Epithelial cell of esophagus (primary cell): ENCODE measurements at places on chromosomes 11 and 22.

DNA sequence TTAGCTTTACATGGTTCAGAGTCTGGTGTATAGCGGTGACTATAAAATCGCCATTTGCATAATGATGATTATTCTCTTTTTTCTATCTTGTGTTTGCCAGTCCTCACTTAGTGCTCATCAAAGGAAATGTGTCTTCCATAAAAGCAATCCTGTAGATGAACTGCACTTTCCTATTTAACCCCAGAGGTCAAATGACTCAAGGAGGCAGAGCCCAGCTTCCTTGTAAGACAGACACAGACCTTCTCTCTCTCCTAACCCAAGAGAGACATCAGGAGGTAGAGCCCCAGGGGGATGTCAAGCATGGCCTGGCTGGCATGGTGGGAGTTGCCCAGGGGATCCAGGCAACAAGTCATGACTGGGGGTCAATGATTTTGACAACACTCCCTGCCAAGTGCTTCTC, 46.9 kb upstream of the CRTAM start:
- DNase-seq, result peak; percentile 34

GRCh38 chr11:12111549-12112520, 1.4 kb downstream of the MICAL2 start:
- no peak for DNase-seq

- no peak for DNase-seq
Measured at GRCh38 chr11:73990730-73991129, 8.1 kb upstream of the UCP2 start.

DNA sequence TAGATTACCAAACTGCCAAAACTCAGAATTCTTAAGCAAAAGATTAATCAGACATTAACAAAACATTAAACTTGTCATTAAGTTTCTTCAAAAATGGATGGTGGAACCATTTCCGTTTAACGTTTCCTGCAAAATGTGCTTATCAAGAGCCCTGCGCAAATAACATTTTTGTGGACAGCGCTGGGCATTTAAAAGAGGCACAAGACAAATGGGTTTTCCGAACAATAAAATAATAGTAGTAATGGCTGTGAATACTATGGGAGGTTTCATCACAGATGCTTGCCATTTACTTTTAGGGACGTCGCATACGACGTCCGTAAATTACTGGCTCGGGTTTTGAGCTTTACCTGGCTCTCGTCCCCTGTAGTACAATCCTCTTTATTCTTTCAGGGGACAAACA, 1.1 kb downstream of the NPAT start:
- DNase-seq, result no peak

GRCh38 chr11:123526027-123526805, 96.1 kb downstream of the GRAMD1B start:
- no peak for DNase-seq

DNA sequence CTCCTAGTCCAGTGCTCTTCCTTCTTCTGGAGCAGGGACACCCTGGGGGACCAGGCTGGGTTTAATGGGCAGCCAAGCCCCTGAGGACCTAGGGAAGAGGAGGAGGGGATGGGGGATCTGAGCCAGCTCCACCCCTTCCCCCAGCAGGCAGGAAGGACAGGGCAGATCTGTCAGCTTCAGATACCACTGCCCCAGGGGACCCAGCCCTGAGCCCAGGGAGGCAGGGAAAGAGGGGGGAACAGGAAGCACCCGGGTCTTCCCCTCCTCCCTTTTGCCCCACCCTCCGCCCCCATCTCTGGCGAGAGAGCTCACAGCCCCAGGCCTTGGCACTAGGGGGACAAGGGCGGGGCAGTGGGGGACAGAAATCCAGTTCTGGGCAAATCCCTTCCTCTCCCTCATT, 11.7 kb upstream of the SOX10 start:
- DNase-seq, result no peak

GRCh38 chr11:130509942-130510341, 61.5 kb downstream of the ADAMTS15 start:
- no peak for DNase-seq

DNA sequence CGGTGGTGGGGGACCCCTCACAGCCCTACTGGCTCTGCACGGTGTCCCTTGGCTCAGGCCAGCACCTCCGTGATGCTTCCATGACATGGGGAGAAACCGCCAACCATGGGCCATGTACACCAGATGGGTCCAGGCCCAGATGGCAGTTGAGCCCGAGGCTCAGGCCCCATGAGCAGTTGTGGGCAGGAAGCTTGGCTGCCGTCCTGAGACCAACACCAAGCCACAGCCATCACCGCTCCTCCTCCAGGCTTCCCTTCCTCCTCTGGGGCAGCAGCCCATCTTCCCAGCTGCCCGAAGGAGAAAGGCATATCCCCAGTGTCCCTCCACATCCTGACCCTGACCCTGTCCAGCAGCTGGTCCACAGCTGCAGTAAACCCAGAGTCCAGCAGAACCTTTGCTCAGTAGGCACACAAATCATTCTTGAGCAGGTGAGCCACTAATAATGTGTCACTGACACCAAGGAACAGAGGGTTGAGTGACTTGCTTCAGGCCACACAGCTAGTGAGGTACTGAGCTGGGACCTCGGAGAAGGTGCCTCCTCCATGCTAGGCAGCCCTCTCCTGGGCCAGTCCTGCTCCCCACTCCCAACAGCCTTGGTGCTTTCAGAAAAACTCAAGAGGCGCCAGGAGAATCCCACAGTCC, 204.9 kb downstream of the CTTN start:
- DNase-seq, result no peak
